Right lobe of liver (tissue), 6 donors: ENCODE measurements at places on chromosomes 4 and X.

GRCh38 chr4:79338148-79338547 is 12.3 kb upstream of the NAA11 start:
- no peaks in the 10 kb centered on the region for H3K27me3 ChIP-seq
- H3K36me3 ChIP-seq = no peaks in the 10 kb centered on the region
- H3K4me1 ChIP-seq = no peaks in the 10 kb centered on the region
- no peak overlapping the region for H3K27ac ChIP-seq
- no peak overlapping the region for H3K4me3 ChIP-seq

DNA sequence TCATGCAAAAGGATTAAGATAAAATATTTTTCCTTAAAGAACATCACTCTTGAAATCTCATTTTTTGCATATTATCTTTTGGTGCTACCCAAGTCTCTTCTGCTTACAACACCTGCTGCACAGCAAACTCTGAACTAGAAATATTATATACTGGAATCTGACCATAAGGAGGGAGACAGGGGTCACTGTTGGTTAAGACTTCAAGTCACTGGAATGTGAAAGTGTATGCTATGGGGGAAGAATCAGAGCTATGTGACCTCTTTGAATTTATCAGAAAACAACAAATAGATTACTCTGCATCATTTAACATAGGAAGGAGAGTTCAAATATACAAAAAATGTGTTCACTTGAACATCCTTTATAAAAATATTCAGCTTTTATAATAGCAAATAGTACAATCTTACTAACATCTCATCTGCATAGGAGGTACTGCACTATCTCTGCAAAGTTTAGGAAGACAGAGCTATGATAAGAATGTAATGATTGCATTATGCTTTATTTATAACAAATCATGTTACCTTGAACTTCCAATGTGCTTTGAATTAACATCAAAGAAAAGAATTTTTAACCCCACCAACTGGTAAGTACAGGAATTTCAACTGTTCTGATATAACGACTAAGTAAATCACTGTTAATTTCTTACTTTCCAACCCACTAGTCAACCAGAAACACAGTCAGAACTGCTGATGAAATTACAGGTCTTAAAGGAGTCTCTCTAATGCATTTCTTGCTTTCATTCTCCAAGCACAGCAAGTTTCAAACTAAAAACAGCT is 69.8 kb downstream of the ZNF827 start:
- no peak for DNase-seq
- H3K27me3 ChIP-seq = no peaks in the 10 kb centered on the region
- no peaks in the 10 kb centered on the region for H3K4me1 ChIP-seq

DNA sequence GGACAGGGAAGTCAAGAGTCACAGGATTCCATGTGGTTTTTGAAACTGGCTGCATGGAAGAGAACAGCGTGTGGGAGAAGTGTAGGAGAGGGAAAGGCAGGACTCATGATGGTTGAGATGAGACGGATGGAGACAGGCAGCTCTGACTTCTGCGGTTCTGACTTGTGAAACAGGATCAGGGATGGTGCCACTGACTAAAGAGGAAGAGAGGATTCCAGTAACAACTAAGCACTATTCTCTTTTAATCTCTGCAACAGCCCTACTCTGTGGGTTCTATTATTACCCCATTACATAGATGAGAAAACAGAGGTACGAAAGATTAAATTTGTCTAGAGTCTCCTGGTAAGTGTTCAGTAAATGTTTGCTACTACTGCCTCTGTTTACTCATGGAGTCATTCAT is 156.3 kb downstream of the CBR4 start:
- H3K4me3 ChIP-seq = no peak overlapping the region
- H3K36me3 ChIP-seq = no peaks in the 10 kb centered on the region
- no peaks in the 10 kb centered on the region for H3K27me3 ChIP-seq

GRCh38 chrX:20498851-20499635 is 232.3 kb upstream of the RPS6KA3 start:
- DNase-seq = no peak
- H3K27me3 ChIP-seq = no peaks in the 10 kb centered on the region
- H3K4me1 ChIP-seq = no peaks in the 10 kb centered on the region
- H3K36me3 ChIP-seq = no peaks in the 10 kb centered on the region
- H3K27ac ChIP-seq = no peak overlapping the region

DNA sequence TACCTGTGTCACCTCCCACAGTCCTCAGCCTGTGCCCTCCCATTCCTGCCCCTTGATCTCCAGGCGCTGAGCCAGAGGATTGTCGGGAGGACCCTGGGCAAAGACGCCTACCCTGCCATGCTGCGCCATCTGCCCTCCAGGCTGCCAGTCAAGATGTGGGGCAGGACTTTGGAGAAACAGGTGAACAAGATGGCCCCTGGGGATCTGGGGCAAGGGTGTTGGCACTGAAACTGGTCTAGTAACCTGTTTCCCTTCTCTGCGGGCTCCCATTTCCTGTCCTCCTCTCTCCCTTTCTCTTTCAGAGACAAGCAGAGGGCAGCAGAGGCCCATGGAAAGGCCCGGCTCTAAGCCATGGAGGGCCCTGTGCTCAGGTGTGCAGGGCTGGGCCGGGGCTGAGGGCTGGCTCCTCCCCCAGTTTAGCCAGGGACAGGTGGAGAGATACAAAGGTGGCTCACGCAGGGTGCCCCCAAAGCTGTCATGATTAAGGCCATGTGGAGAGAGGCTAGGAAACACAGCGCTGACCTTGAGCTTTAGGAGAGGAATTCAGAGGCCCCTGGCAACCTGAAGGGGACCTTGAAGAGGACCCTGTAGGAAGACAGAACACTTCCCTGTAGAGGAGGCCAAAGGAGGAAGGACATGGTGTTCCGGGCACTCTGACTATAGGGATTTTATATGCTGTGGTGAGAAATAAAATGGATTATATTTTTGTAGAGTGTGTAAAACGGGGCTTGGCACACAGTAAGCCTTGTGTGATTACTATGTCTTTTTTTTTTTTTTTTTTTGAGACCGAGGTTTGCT is at the start of gene GLOD5:
GLOD5 (plus strand) TSS at position 74 of the 798 bp plus-strand sequence; CDS start at position 118, 44 bp downstream.
- peak within 1 kb of the TSS; percentile 40 for H3K27ac ChIP-seq
- no peaks in the 10 kb centered on the region for H3K27me3 ChIP-seq
- no peaks in the 10 kb centered on the region for H3K4me1 ChIP-seq
